Liver (tissue), 10 donors: ENCODE measurements at places on chromosomes 1 and 21.

DNA sequence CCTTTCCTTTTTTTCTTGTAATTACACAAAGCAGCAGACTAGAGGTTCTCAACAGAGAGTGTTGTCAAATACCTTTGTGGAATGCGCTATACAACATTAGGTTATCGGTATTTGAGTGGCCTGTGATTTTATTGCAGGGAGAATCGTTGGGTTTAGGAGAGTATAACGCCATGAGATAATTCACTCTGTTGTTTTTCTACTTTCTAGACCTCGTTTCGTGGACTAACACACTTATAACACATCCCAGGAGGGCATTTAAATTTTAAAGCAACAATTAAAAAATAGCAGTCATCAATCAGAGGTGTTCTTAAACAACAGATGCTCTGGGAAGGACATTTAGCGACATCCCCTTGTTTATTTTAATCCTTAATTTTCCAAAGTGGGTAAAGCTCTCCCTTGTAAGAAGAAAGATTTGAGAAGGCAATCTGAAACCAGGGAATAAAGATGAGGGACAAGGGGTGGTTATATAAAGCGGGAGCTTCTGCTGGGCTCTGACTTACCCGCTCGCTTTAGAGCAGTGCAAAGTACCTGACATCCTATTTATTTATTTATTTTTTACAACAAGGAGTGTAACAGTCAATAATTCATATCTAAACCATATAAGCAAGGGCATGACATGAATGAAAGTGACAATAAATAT lies 4.9 kb downstream of the PBX1 start:
- DNase-seq = no peak

DNA sequence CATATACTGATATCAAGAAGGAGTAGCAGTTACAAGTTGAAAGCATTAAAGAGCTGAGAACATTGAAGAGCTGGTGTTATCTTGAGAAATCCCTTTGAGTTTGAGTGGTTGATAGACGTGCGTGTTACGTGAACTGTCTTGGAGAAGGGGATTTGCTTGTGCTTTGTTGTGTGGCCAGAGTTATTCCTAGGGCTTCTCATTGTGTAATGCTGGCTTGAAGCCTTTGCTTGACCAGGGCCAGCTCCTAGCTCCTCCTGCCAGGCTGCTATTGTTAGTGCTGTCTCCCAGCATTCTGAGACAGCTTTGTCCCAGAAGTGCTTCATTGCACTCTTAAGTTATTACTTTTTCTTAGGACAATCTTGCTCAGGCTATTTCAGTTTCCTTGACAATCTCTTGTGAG lies 116.2 kb upstream of the KCNK2 start:
- DNase-seq = no peak

- DNase-seq = no peak
Observed at GRCh38 chr1:108521990-108522393, 37.9 kb upstream of the EEIG2 start.

DNA sequence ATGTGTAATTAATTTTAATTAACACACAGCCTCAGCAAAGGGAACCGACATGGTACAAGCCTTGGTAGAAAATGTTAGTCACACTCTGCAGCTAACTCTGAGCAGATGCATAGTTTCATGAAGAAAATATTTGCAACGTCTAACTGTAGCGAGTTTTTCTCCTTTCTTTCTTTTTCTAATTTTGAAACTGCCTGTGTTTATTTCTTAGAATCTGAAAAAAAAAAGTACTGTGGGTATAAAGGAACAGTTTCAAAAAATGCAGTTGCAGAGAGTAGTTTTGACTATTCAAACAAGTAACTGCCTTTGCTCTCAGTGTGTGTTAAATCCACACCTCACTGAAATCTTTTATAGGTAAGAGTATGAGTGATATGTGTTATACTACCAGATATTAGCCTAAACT lies 149.9 kb upstream of the C1orf105 start:
- DNase-seq = no peak

- no peak for DNase-seq
Observed at GRCh38 chr21:40636026-40636425, 210.9 kb downstream of the DSCAM start.

GRCh38 chr1:45864167-45865106 lies 61.0 kb downstream of the MAST2 start:
- DNase-seq = no peak

DNA sequence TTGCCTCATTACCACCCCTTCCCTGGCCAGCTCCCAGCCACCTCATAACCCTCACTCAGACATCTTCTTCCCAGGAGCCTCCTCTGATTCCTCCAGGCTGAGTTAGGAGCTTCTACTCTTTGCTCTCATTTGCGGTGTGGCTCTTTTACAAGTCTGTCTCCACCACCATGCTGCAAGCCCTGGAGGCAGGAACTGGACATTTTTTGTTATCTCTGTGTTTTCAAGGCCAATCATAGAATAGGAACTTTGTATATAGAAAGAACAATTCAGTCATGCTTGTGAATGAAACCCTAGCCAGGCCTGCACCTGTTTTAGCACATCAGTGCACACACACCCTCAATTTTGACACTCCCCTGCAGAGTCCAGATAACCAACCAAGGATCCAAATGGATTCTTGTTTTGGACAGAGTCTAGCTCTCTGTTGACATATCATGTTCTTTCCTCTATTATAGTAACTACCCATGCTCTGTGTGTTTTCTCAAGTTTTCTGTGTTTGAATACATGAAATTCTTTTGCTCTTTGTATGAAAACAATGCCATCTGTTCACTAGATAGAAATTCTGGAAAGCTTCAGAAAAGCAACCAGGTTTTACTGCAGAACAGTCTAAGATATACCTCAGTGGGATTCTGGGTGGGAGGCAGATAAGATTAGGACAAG lies 60.9 kb upstream of the ZNF648 start:
- DNase-seq = no peak

- DNase-seq = no peak
Observed at GRCh38 chr1:235556807-235557206, 52.6 kb upstream of the B3GALNT2 start.

DNA sequence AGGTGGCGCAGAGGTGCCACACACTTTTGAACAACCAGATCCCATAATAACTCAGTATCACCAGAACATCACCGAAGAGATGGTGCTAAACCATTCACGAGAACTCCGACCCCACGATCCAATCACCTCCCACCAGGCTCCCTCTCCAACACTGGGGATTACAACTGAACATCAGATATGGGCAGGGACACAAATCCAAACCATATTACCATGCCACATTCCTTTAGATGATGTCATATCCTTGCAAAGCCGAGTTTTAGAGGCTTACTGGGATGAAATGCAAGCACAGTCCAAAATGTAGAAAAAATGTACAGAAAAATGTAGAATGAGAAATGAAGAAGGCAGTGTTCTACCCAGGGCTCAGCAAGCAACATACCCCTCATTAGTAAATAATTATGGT lies 64.7 kb downstream of the SGIP1 start:
- DNase-seq = no peak

GRCh38 chr1:14380408-14380807 lies 218.1 kb upstream of the KAZN start:
- no peak for DNase-seq

DNA sequence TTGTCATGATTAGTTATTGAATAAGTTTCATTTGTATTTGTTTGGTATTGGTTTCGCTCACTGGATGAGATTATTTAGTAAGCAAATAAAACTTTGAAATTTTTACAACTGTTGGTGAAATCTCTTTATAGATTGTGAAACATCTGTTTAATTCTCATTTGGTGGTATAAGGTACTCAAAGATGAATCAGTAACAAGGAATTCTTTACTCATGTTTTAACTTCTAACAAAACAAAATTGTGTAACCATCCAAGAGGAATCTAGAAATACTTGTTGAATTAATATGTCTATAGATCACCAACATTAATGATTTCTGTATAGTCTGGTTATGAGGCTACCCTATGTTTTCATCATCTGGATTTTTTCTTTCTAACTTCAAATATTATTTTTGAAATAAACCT lies 62.8 kb upstream of the USP25 start:
- no peak for DNase-seq

GRCh38 chr1:29278124-29278523 lies 41.8 kb downstream of the PTPRU start:
- DNase-seq = no peak

- no peak for DNase-seq
Observed at GRCh38 chr1:237041795-237042525, at the start of gene RYR2. TSS of gene RYR2 (plus strand) at chr1:237042184. CDS start at chr1:237042522, 338 bp downstream.

- no peak for DNase-seq
Observed at GRCh38 chr21:45873418-45873817, 108.2 kb upstream of the COL6A1 start.

DNA sequence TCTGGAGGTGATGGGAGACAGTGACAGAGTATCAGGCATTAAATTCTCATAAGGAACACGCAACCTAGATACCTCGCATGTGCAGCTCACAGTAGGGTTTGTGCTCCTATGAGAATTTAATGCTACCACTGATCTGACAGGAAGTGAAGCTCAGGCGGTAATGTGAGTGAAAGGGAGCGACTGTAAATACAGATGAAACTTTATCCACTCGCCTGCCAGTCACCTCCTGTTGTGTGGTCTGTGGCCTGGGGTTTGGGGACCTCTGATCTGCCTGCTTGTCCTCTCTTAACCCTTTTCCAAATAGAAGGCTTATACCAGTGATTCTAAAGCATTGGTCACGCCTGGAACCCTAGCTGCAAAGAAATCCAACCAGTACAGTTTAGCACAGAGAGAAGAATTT lies 15.3 kb downstream of the GABPA start:
- DNase-seq = no peak

DNA sequence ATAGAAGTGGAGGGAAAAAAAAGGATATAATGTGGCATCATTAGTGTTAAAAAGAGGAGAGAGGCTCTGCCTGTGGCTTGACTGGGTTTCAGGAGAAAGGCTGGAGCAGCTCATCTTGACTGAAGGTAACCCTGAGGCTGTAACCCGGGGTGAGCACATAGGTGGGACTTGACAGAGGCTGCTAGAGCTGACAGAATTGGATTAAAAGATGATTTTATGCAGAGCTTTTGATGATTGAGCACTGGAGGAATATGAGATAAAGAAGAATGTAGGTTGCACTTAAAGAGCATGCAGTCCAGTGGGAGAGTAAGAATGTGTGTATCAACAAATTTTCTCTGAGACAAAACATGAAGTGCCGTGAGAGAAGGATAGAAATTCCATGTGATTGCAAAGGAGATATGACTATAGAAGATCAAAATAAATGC lies 17.3 kb downstream of the LAMC1 start:
- no peak for DNase-seq

GRCh38 chr1:192100686-192101468 lies 57.4 kb upstream of the RGS18 start:
- no peak for DNase-seq

DNA sequence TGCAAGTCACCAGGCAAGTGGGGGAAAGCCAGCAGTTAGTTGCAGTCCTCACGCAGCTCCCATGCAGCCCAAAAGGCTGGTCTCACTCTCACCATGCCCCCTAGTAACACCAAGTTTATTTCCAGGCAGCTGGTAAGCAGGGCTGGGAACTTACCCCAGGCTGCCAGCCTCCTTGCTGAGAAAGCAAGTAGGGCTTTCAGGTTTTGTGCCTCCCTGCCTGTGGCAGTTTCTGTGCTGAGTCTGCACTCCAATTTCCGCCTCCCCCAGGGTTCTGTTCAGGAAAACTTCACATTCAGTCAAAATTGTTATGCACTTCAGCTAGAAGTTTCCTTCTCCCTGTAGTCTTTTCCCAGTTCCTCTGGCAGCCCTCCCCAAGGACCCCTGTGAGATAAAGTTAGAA lies 102.0 kb upstream of the SGIP1 start:
- no peak for DNase-seq

DNA sequence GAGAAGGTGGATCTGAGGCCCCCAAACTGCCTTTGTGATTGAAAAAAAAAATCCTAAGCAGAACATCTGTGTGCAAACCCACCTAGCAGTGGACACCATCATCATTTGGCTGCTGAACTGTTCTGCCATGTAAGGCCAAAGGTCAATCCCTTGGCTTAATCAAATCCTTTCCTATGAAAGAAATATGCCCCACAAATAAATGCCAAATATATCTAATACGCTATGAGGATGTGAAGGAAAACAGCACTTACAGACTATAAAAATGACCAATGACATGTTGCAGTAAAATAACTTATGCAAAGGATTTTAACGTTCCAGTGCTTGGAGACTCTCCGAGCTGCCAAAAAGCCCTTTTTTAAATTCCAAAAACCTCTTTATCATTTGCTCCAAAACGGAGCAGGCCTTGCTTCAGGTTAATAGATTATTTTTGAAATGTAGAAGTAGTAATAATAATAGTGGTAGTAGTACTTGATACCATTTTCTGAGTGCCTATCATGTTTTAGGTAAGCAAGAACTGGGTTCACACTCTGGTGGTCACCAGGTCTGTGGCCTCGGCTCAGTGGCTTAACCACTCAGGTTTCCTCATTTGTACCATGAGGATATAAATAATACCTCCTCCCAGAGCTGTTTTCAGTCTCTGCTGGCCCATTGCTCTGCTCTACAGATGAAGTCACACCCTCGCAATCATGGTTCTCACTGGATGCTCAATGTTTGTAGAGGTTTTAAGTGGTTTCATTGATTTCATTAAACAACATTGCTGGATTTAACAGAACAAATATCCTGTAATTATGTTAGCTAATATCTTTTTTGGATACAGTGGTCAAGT lies 47.9 kb upstream of the EDEM3 start:
- DNase-seq = no peak

DNA sequence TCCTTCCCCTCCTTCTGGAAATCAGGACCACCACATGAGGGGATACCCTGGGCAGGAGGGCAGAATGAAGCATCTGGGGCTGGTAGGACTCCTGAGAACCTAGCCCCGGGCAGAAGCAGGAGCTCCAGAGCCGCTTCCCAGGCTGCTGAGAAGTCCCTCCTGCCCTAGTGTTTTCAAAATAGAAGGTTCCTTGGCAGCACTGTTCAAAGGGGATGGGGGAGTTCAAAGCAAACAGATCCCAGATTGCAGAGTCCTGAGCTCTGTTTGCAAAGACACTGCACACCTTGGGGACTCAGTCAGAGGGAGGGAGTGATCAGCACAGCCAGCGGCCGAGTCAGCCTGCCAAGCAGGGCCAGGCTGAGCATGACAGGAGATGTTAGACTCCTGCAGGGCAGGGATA lies 177.8 kb downstream of the PTPRU start:
- DNase-seq = no peak

GRCh38 chr1:54105080-54105479 lies 47.7 kb downstream of the CDCP2 start:
- DNase-seq = no peak

DNA sequence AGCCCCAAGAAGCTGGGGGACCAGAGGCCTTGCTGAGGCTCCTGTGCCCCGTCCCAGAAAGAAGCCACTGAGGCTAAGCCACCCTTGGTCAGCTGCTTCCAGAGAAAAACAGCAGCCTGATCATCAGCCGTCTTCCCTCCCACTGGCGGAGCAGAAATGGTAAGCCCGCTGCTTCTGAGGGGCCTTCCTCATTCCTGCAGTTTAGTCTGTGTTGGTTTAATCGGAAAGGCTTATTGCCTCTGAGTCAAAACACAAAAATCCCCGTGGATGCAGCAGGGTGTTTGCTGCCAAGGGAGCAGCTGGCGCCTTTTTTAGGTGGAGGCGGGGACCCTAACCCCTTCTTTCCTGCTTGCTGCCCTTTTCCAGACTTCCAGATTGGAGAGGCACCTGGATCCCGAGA lies 33.9 kb downstream of the SPSB1 start:
- DNase-seq = no peak
